Amniotic stem cell (primary cell): ENCODE measurements at places on chromosomes 2 and 18.

- no peak for DNase-seq
These were observed 427.9 kb upstream of the HNRNPA3 start for GRCh38 chr2:176784633-176785200.

DNA sequence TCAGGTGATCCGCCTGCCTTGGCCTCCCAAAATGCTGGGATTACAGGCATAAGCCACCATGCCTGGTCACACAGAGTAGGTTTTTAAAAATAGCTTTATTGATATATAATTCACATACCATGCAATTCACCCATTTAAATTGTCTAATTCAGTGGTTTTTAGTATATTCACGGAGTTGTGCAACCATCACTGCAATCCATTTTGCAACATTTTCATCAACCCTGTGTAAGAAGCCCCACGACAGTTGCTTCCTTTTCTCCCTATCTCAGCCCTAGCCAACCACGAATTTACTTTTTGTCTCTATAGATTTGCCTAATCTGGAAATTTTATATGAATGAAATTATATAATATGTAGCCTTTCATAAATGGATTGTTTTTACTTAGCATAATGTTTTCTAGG lies 266.4 kb downstream of the NAPG start:
- no peak for DNase-seq

DNA sequence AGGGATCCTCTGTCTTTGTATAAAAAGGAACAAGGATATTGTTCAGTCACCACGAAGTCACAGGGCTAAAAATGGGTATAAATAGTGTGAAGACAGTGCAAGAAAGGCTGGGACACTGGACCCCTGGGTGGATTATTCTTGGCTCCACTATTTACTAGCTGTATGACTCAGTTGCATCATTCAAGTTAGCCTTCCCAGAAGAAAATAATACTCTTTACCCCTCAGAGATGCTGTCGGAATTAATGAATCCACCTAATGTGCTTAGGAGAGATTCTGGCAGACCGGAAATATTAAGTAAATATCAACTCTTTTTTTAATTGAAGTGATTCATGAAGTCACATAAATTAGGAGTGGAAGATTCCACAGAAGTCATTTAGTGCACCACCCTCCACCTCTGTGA lies 98.9 kb downstream of the SPHKAP start:
- no peak for DNase-seq

- no peak for DNase-seq
These were observed 1138.8 kb upstream of the TMEFF2 start for GRCh38 chr2:193333539-193333938.

DNA sequence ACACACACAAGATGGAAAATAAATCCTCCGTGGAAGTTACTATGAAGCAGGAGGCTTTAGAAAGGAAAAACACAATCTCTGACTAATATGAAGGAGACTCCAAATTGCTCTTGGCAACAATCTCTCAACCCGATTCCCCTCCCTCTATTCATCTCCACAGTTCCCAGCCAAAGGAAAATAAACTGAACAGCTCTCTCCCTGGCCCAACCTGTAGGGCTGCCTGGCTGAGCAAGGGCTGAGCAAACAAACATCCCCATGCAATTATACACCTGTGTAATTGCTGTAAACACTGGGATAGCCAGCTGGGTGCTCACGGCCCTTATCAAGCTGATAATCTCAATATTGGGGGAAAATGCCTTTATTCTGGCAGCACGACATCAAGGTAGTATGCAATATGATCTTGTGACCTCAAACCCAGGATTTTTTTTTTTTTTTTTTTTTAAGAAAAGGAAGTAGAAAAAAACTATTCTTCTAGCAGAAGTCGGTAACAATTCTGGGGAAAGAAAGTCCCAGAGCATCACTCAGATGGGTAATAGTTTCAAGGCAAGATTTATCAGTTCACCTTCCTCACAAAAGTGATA lies 203.3 kb upstream of the SMAD2 start:
- no peak for DNase-seq

DNA sequence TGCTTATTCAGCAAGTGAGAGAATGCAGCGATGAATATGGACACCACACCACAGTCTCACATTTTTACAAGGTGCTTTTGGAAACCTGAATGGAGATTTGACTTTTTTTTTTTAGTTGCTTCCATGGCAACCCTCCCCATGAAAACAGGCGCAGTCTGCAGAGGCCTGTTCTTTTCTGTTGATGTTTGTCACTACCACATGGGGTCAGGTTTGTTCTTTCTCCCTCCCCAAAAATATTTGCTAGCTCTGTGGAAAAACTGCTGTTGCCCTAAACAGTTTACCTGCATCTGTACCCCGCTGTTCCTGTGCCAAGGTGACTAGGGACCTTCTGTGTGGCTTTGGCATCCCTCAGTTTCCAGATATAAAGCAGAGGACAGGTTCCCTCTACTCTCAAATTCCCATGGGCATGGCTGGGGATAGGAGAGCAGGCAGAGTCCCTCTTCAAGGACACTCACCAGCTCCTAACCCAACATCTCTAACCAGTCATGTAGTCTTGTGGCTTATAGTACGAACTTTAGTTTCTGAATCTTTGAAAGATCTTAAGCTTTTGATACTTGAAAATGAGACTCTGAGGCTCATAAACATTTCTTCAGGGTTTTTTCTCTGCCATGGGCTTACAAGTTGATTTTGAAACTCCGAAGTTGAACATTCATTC lies 14.7 kb upstream of the MAPRE2 start:
- DNase-seq = no peak

DNA sequence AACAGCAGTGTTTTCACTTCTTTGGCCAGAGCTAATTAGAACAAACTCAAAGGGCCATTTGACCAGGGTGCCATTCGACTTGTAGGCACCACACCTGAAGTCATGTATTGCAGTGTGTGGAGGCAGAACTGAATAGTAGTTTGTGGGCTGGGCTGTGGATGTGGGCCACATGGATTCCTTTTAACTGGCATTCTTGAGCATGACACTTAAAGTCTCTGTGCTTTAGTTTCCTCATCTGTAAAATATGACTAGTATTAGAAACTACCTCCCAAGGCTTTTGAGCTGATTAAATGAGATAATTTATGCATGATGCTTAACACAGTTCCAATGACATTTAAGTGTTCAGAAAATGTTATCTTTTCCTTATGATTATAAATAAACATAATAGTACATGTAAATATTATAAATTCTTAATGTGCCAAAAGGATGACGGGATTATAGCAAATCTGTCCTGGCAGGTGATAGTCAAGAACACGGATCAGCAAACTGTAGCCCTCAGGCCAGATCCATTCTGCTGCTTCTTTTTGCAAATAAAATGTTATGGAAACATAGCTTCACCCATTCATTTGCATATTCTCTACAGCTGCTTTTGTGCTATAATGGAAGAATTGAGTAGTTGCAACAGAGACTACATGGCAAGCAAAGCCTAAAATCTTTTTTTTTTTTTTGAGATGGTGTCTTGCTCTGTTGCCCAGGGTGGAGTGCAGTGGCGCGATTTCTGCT lies 36.3 kb upstream of the CCDC68 start:
- DNase-seq = no peak

DNA sequence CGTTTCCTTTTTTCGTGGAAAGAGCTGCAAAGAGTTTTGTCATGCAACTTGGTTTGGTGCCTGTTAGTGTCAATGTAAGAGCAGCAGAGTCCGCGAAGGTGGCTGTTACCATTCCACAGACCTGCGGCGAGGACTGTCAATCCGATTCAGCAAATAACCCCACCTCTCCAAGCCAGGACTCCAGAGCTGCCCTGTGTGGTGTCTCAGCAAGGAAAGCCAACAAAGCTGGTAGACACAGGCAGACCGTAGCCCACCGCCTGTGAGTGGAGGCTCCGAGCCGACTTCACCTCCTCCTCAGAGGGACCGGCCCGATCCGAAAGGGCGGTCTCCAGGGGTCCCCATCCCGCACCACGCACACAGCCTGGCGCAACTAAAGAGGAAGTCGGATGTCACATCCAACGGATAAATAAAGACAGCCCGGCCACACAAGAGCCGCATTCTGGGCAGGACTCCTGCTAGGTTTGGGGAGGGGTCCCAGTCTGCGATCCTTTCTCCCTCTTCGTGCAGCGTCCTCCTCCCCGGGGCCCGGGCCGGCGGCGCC lies 819 bp downstream of the ANKRD44 start:
- no peak for DNase-seq

DNA sequence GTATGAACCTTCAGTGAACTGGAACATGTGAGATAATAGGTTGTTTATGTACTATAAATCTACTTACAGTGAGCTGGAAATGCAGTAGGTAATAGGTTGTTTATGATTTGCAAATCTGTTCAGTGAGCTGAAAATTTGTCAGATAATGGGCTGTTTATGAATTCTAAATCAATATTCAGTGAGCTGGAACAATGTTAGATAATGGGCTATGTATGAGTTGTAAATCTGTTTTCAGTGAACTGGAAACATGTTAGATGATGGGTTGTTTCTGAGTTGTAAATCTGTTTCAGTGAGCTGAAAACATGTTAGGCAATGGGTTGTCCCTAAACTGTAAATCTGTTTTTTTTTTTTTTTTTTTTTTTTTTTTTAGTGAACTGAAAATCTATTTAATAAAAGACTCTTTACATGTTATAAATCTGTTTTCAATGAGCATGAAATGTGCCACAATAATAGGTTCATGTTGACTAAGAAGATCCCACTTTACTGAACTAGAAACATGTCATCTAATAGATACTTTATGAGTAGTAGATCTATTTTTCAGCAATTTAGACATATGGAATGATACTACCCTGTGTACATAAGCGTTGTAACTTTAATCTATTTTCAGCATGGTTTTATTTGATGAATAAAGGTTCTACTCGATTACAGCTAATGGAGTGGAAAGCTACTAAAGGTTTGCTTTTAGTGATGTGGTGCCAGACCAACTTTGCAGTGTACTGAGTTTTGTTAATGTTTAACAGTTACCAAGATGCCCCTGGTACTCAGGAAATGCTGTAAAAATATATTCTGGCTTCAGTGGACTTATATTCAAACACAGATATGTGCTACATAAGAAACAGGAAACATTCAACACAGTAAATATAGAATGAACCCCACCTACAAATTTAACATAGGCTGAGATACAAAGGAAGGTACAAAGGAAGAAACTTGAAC lies 1471.8 kb downstream of the LRP1B start:
- DNase-seq = no peak

DNA sequence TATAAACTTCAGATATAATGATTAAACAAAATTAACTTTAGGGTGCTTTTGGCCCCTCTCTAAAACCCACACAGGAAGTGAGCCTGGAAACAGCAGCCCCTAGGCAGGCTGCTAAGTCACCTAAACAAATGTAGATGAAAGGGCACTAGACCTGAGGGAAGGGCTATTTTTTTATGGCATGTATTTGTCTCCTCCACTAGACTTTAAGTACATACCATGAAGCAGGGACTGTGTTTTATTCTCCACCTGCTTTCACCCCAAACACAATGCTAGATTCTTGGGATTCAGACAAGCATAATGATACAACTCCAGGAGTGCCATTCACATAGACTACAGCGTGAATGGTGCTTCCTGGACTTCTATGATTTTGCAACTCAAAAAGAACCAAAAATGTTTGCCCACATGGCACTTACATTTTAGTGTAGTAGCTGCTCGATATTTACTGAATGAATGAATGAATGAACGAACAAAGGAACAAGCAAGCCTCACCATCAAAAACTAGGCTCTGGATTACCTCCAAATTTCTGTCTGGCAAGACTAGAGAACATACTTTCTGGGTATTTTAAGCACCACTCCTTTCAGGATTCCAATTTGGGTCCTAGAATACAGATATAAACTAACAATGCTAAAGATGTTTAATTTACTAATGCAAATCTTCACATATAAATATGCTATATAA lies 10.1 kb downstream of the ATAD2B start:
- no peak for DNase-seq

GRCh38 chr2:158953926-158954763 lies 14.3 kb upstream of the TANC1 start:
- DNase-seq = peak; percentile 15

- DNase-seq = no peak
These were observed 199.9 kb downstream of the HDAC4 start for GRCh38 chr2:239200646-239201530.

GRCh38 chr2:18668221-18668620 lies 78.9 kb upstream of the NT5C1B start:
- no peak for DNase-seq

- DNase-seq = no peak
These were observed 212.3 kb upstream of the TRIB2 start for GRCh38 chr2:12504443-12504842.

DNA sequence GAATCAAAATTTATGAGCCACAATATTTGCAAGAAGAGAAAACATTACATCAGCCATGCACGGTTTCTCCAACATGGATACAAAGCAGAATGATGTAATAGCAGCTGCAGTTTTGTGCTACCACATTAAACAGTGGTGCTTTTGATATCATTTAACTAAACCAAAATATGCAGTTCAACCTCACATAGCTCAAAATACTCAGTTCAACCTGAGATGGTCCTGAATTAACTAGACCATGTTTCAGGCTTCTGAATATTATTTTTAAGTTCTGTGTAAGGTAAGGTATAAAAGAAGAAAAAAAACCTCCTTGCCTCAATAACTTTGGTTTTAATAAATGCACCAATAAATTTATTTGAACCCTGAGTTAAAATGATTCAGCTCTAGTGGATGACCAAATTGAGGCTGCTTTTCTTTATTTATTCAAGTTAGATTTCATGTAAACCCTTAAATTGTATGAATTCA lies 18.8 kb upstream of the TSPYL6 start:
- DNase-seq = no peak

DNA sequence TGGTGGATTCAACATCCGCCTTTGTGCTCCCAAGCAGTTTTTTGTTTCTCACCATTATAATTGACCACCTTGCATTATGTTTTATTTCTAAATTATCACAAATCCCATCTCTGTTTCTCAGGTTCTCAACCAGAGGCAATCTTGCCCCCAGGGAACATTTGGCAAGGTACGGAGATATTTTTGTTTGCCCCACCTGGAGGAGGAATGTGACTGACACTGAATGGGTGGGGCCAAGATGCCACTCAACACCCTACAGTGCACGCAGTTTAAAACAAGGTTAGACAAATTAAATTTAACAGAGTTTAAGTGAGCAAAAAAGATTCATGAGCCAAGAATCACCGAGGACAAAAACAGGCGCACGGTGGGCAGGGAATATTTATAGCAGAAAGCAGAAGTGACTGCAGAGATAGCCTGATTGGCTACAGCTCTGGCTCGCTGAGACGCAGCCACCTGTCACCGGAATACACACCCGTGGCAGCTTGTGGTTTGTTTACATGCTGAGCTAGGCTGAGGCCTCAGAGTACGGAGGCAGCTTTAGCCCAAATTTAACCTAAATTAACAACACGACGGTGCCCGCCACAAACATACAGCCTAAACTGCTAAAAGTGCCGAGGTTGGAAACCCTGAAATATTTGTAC lies 150.0 kb upstream of the ALKAL2 start:
- DNase-seq = no peak

- no peak for DNase-seq
These were observed 64.7 kb downstream of the STK25 start for GRCh38 chr2:241443486-241444223.

- no peak for DNase-seq
These were observed 10.5 kb upstream of the TMSB10 start for GRCh38 chr2:84894758-84895520.
